Activated CD4-positive, alpha-beta T cell treated with anti-CD3 and anti-CD28 coated beads, Interleukin-10, Interleukin-2, amounts not matched to agents 100 ng/mL and 50 ng/mL, durations not matched to agents 16 hours and 8 hours (primary cell): ENCODE measurements at places on chromosomes 2 and 18.

GRCh38 chr2:34729845-34730244 lies 1130.7 kb upstream of the FAM98A start:
- DNase-seq, result no peak

- peak; percentile 56 for DNase-seq
Measured at GRCh38 chr2:219178377-219179175, 501 bp downstream of the RETREG2 start.

GRCh38 chr18:79069717-79070151 lies 540 bp downstream of the ATP9B start:
- no peak for DNase-seq

GRCh38 chr2:193371200-193371599 lies 1176.5 kb upstream of the TMEFF2 start:
- DNase-seq, result no peak

GRCh38 chr2:50116096-50117010 lies 915.6 kb downstream of the NRXN1 start:
- no peak for DNase-seq

- DNase-seq, result no peak
Measured at GRCh38 chr2:20635113-20635510, 15.8 kb downstream of the HS1BP3 start.

- DNase-seq, result no peak
Measured at GRCh38 chr2:85779641-85780315, 26.0 kb downstream of the ATOH8 start.

DNA sequence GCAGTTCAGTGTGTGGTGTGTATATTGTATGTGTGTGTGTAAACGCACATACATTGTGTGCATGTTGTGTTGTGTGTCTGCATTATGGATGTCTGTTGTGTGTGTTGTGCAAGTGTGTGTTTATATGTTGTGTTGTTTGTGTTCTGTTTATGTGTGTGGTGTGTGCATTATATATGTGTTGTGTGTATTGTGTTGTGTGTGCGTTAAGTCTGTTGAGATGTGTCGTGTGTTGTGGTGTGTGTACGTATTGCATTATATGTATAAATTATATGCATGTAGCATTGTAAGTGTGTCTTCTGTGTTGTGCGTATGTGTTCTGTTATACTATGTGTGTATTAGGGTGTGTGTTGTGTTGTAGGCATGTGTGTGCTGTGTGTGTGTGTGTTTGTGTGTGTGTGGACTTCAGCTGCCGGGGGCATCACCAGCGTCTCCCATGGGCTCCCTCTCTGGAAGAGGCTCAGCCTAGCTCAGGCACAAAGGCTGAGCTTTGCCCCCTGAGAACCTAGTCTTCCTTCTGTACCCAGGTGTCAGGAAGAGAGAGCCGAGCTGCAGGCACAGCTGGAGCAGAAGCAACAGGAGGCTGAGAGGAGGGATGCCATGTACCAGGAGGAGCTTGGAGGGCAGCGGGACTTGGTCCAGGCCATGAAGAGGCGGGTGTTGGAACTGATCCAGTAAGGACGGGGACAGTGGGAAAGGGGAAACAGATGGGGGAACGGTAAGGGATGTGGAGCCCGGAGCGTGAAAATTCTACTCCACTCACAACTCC lies 13.7 kb downstream of the RUFY4 start:
- DNase-seq, result no peak

DNA sequence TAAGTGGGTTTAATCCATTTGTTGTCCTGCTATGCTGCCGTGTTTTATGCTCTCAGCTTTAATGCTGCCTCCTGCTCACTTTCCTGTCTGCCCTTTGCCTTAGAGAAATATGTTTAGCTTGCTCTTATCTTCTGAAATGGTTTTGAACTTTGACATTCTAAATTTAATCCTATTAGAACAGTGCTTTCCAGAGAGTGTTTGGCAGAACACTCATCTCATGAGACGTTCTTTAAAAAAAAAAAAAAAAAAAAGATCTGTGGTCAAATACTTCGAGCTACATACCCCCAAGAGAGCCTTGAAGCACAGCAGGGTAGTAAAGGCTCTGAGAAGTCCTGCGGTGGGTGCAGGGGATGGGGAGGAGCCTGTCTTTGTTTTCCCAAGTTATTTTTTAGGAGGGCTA lies 161.3 kb downstream of the SPP2 start:
- DNase-seq, result no peak

DNA sequence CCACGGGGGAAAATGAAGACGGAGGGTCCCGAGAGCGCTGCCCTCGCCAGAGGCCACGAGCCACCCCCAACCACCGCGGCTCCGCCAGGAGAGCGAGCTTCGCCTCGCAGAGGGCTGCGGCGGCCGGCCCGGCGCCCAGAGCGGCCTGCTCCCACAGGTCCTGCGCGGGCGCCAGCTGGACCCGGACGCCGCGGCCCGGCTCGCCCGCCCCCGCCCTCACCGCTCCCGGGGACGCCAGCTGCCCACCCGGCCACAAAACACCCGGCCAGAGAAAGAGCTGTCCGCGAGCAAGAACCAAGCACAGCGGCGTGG lies 709 bp downstream of the PTPN2 start:
- no peak for DNase-seq

DNA sequence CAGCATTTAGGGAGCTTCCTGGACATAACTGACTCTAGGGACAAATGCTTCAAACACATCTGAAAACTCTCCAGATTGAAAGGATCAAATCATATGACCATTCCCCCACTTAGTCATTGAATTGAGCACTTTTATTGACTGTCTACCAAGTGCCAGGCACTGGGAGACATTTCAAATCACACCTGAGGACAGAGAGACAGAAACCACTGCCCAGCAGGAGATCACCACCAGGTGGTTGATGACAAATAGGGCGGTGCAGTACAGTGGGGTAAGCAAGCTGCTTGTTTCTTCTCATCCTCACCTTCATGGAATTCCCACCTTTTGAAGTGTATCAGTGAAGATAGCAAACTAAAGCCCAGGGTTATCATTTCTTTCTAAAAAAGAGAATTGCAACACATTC lies 19.0 kb upstream of the CXCR4 start:
- no peak for DNase-seq
